Right hindlimb (tissue), 1 donor: ENCODE measurements at places on chromosomes 4 and X.

DNA sequence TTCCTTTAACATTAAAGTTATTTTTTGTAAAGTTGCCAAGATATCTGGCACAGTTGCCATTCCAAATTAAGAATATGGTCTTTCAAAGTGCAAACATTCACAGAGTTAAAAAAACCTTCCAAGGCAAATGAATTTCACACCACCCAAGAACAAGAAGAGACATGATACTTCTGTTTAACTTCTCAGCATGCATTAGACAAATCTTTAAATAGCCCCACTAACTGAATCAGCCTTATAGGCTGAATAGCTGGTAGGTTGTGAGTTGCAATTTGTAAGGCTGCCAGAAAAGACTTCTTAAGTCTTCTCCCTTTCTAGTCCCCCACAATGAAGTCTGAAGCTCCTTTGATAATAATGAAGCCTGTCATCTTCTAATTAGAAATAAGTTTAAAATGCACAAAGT, 95.6 kb downstream of the MAPK10 start:
- no peak for DNase-seq

DNA sequence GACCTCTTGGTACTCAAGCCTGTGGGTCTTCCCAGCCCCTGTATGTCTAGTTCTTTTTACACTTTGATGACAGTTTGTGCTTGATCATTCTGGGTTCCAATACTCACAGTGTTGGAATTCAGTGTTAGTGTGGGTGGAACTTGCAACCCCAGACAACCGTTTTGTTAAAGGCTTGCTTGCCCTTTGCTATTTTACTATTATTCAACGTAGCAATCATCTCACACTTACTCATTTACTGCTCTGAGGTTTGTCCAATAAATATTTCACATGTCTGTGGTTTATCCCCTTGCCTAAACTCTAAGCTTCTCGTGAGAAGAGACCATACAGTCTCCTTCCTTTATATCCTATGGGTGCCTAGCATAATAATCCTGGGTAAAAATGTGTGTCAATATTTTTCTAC, 15.3 kb downstream of the CCNG2 start:
- no peak for DNase-seq

DNA sequence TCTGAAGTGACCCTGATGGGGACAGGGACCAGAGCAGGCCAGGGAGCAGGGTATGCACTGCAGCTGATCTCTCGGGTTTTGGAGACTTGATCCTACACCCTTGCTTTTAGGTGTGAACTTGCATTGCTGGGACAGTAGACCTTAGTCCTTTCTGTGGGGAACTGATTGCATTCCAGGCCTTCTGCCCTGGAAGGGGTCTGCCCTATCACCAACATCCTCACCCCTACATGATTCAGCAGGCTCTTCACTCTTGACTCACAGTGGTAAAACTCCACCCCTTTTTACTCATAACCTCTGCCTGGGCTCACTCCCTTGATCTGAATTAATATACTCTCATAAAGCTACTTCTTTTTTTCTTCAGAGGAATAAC, 6.6 kb upstream of the DDX60L start:
- DNase-seq = no peak

- DNase-seq = peak; percentile 23
Measured at GRCh38 chrX:105872941-105873340, 50.6 kb downstream of the NRK start.

DNA sequence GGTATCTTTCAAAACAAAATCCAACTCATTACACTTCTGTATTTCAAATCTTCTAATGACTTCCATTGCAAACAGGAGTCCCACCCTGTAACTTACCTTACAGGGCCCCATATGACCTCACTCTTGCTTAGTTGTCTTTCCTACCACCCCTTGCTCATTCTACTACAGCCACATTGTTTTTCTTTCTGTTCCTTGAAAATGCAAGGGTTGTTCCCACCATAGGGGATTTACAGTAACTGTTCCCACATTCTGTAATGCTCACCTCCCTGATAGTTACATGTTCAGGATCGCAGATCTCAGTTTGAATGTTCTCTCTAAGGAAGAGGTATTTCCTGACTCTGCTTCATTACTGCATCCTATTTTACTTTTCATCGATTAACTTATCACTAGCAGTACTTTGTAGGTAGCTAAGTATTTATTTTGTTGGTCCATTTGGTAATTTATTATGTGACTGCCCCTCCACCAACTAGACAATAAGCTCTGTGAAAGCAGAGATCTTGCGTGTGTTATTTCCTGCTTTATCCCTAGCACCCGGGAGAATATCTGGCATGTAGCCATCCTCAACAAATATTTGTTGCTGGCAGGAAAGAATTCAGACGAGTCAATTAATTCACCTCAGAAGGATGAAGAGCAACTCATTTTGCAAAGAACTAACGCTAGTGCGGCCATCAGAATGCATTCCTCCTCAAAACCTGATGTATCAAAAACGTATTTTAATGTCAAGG, 21.4 kb downstream of the MAOB start:
- no peak for DNase-seq

- DNase-seq = peak; percentile 87
Measured at GRCh38 chrX:107676559-107677378, 48.5 kb downstream of the PRPS1 start.

DNA sequence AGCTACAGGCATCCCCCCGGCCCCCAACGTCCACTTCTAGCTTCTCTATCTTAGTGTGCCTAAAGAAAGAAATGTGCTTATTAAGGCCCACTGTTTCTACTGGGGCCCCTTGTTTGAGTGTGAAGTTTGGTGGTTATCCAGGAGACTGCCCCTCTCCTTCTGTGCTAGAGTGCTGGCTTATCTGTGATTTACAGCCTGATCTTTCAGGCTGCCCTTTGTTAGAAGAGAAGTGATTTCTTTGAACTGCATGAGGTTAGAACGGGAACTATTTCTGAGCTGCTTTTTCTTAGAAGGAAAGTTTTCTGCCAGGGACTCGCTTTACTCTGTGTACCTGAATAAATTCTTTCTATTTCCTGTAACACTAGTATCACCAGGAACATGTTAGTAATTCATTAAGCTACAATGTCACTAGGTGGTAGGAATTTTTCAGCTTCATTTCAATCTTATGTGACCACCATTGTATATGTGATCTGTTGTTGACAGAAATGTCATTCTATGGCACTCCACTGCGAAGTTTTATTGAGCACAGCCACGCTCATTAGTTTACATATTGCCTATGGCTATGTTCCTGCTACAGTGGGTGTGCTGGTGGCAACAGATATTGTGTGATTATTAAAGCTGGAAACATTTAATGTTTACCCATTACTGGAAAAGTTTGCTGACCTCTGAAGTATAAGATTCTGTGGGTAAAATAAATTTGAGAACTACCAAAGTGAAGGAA, 193.8 kb upstream of the CXorf51B start:
- DNase-seq = no peak

DNA sequence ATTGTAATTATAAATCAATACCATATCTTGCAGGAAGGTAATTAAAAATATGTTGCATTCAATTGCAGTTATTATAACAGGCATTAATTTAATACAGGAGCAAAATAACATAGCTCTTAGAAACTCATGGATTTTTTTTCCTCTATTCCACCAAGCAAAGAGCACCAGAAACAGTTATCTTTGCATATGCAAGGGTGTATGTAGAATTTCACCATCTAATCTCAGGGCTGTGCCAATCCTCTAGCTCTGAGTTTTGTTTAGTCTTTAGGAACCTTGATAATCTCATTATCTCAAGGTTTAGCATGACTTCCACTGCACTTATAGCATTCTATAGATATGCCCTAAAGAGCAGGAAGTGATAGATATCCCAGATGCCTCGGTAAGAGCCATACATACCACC, 197.5 kb downstream of the VEGFC start:
- DNase-seq = no peak
